Smooth muscle cell of the pulmonary artery (primary cell): ENCODE measurements at places on chromosomes 2 and 18. TPM values are rescaled to one million over a fixed set of nuclear protein-coding genes. Genes with fewer than 3 reads are reported as not detected.

The ADRA2B gene
- 0.33 and 14.9 TPM in 2 replicates for total RNA-seq

The EPB41L5 gene
- total RNA-seq, result 8.5 and 11.6 TPM in 2 replicates

The CD207 gene
- not detected in 2 replicates for total RNA-seq

The CCDC178 gene
- total RNA-seq, result not detected in 2 replicates

The EIF5B gene
- 40.9 and 47.5 TPM in 2 replicates for total RNA-seq

The CD8B2 gene
- not detected in 2 replicates for total RNA-seq

The C2orf78 gene
- total RNA-seq, result not detected in 2 replicates

The SKOR2 gene
- total RNA-seq, result not detected in 2 replicates

The ICA1L gene
- total RNA-seq, result 3.1 and 3.7 TPM in 2 replicates

The REG3G gene
- not detected in 2 replicates for total RNA-seq

The KLHL14 gene
- total RNA-seq, result not detected in 2 replicates

The TMEM169 gene
- 0.26 and 0.83 TPM in 2 replicates for total RNA-seq

The SLC8A1 gene
- 60.0 and 116 TPM in 2 replicates for total RNA-seq

The TYW5 gene
- total RNA-seq, result 6.4 and 7.7 TPM in 2 replicates

The SERPINB3 gene
- total RNA-seq, result 0.07 TPM in 1 of 2 replicates, not detected in the other

The KCNJ3 gene
- total RNA-seq, result 0.07 TPM in 1 of 2 replicates, not detected in the other
